Progenitor cell of endocrine pancreas (in vitro differentiated cells): ENCODE measurements at places on chromosomes 16 and 17. TPM values are rescaled to one million over a fixed set of nuclear protein-coding genes. Genes with fewer than 3 reads are reported as not detected.
A peak's percentile ranks its signal among the peaks of the same experiment; 100 is the strongest.

The ALG1 gene
- total RNA-seq: 28.4 and 30.8 TPM in 2 replicates

The DNAH3 gene
- 0.19 and 0.22 TPM in 2 replicates for total RNA-seq

DNA sequence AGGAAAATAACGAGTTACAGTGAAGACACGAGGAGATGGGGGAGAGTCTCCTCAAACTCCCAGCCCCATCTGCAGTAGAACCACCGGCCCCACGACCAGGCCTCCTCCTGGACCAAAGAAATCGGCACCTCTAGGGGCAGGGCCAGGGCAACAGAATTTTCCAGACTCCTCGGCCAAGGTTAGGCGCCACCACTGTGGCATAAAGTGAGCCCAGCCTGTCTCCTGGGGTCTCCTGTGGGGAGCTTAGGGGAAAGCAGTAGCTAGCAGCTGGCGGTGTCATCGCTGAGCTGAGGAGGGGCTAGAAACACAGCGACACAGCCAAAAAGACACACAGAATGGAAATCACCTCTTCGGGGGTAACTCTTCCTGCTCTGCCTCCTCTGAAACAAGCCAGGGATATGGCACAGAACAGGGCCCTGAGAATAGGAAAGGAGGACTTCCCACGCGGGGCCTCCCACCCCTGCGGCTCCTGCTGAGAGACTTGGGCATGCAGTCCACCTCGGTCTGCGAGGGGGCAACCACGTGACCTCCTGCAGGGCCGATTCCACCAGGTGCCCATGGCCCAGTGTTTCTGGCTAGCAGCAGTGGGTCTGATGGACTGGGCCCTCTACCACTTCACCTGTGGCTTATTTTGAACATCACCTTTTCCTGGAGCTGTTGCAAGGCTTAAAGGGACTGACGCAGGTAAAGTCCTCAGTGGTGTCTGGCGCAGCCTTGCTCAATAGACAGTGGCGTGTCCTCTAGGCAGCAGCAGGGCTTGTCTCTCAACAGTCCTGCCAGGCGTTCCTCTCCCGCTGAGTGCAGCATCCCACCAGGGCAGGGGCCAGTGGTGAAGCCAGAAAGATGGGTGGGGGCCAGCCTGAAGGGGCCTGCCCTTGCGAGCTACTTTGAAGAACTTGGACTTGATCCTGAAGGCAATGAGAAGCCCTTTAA is 6.7 kb upstream of the GINS2 start:
- no peaks in the 10 kb centered on the region for H3K36me3 ChIP-seq
- no peak for DNase-seq
- H3K27ac ChIP-seq: no peak overlapping the region
- H3K27me3 ChIP-seq: peaks cover 21% of the 10 kb centered on the region
- H3K4me1 ChIP-seq: peaks cover 2% of the 10 kb centered on the region

DNA sequence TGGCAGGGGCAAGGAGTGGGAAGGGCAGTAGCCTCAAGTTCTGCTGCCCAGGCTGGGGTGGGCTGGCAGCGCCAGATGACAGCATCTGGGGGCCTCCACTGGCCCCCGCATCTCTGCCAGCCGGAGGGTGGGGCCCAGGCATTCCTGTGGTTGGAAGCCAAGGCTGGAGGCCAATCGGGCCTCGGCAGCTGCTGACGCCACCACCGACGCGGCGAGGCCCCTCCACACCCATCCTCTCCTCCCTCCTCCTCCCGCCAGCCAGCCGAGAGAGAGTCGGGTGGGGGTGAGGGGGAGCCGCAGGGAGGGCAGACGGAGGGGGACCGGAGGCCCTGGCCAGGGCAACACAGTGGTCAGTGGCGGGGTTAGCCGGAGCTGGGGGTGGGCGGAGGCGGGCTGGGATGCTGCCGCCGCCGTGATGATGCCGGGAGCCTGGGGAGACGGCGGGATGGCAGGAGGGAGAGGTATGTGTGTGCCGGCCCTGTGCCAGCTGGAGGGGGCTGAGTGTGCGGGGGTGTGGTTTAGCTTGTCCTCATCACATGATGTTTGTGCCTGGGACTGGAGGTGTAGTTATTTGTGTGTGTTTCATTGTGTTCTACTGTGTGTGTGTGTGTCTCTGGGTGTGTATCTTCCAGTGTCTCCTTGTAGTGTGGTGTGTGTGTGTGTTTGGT is 36.6 kb downstream of the ARHGAP23 start:
- H3K36me3 ChIP-seq: no peaks in the 10 kb centered on the region
- H3K27ac ChIP-seq: peak overlapping the region; percentile 71
- H3K4me1 ChIP-seq: peaks cover 10% of the 10 kb centered on the region
- H3K4me3 ChIP-seq: no peak overlapping the region

- H3K27me3 ChIP-seq: peaks cover 50% of the 10 kb centered on the region
- H3K36me3 ChIP-seq: no peaks in the 10 kb centered on the region
- H3K4me1 ChIP-seq: peaks cover 4% of the 10 kb centered on the region
- H3K27ac ChIP-seq: no peak overlapping the region
- DNase-seq: no peak
These were observed 6.8 kb downstream of the ACD start for GRCh38 chr16:67653128-67653788.

GRCh38 chr16:53071748-53072301 is 17.0 kb downstream of the CHD9 start:
- H3K4me1 ChIP-seq: peaks cover 1% of the 10 kb centered on the region
- H3K4me3 ChIP-seq: no peak overlapping the region
- H3K27ac ChIP-seq: no peak overlapping the region
- no peak for DNase-seq
- no peaks in the 10 kb centered on the region for H3K27me3 ChIP-seq
- peaks cover 12% of the 10 kb centered on the region for H3K36me3 ChIP-seq
